ENCODE measurements at places on chromosomes 13 and 19. TPM values are rescaled to one million over a fixed set of nuclear protein-coding genes. Genes with fewer than 3 reads are reported as not detected.

DNA sequence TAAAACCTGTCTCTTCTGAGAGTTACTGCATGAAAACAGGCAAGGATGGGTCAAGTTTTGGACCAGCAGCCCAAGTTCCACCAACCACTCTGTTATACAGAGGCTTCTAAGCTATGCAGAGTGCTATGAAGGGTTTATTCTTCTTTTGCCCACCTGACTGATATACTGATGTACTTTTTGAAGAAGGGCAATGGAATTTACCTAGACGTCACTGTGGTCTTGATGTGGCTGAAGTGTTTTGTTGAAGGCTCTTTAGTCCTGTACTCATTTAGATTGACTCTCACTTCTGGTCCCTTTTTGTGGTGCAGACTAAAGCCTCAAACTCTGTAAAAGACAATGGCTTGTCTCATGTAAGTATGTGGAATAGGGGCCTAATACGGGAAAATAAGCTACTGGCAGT lies 92.0 kb downstream of the DGKH start:
- DNase-seq: no peak

CGB3 gene
- polyA plus RNA-seq: not detected

LILRA5 gene
- polyA plus RNA-seq: 0.40 TPM

DNA sequence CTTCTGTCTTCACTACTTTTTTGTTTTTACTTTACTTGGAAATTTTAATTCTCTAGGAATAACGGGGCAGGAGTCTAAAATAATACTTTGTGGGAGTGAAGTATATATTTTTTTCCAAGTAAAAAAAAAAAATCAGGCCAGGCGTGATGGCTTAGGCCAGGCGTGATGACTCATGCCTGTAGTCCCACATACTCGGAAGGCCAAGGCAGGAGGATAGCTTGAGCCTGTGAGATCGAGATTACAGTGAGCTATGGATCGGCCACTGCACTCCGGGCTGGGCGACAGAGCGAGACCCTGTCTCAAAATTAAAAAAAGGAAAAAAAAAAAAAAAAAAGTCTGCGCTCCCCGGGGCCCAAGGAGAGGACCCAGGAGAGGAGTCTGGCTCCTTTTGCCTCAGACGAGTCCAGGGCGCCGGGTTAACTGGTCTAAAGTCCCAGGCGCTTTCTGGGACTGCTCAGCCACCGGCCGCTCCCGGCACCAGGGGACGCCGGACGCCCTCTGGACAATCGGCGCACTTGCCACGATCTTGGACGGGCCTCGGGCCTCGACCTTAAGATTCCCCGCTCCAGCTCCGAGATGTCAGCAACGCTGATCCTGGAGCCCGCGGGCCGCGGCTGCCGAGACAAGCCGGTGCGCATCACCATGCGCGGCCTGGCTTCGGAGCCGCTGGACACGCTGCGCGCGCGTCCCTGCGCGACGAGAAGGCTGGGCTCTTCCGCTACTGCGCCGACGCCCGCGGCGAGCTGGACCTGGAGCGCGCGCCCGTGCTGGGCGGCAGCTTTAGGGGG lies 2.7 kb upstream of the ZFP82 start:
- DNase-seq: peak; percentile 26

DNA sequence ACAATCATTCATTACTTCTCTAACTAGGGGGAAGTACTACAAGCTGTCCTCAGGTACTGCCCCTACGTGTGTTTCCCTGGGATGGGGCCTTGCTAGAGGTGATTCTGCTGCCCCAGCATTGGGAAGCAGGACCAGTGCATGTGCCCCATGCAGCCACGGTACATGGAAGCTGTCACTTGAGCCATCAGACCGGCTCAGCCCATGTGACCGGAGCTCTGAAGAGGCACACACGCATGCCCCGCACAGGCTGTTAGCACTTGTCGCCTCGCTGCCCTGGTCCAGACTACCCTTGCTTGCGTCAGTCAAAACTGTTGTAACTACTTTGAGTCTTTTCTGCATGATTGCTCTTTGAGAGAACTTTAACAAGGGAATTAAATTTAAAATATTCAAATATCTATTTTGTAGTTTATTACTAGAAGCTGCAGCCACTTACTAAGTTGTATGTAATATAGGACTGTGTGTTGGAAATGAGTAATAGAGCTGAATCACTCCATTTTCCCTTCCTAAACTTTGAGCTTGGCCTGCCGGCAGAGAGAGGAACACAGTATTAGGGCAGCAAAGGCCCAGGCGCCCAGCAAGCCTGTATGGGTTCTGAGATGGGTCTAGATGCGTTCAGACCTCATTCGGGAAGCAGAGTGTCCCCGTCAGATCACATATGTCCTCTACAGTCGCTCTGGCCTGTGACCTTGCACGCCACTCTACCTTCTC lies 42.2 kb downstream of the DHRS12 start:
- DNase-seq: no peak

EID2B gene
- polyA plus RNA-seq: 5.1 TPM

LRG1 gene
- 0.62 TPM for polyA plus RNA-seq

DNA sequence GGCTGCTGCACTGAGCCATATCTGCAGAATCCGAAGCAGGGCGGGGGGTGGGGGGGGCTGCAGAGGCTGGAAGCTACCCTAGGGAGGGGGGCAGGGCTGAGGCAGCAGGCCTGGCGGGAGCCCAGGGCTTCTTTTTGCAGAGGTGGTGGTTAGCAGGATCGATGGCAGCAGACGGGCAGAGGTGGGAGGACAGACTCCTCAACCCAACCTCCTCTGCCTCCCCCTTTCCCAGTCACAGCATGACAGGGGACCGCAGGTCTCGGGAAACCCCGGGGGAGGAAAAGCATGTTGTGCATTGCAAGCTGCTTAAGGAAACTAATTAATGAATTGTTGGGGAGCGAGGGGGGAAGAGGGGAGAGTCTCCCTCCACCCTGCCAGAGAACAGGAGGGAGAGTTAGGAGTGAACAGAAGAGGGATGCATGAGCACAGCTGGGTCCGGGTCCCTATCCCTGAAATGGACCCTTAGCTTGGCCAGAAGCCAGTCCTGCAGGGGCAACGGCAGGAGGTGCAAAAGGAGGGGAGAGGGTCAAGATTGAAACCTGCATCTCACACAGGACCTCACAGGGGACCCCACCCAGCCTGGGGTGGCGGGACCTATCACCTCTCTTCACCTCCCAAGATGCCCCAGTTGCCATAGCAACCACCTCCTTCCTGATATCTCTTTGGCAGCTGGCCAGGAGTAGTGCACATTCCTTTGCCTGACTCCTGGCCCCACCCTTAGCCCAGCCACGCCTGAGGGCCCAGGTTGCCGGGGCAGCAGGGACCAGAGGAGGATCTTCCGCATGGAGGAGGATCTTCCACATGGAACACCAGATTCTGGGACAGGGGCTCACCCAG lies 1.8 kb downstream of the FXYD7 start:
- no peak for DNase-seq

CSNK1G2 gene
- polyA plus RNA-seq: 62.4 TPM

DNA sequence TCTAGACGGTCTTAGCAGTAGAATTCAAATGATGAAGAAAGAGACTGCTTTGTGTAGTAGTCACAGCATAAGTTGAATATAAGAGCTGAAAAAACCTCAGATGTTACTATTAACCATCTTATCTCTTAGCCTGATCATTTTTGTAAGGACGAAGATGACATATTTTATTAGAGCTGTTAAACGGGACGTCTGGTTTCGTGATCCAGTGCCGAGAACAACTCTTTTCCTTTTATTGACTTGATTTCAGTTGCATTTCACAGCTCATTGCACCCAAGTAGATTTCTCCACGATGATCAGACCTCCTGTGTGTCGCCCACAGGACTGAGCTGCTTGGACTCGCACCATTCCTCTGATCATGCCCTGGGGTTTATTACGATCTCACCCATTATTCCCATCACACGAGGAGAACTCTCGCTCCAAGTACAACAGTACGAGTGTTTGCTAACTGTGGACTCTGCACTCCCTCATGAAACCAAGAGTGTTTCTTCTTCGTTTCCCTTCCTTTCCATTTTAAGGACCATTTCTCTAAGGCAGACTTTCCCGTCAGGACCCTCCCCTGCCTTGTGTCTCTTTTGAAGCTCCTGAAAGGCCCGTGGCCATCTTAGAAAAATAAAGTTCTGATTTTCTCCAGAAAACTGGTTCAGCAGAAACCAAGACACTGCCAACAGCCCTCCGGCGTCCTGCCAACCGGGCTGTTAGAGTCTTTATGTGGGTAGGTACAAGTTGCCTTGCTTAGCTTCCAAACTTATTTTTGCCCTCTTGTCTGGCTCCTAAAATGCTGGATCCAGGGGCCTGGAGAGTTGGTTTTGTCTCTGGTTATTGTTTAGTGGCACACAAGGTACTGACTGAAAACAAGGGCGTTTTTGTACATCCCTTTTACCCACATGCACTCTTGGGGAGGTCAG lies 48.2 kb upstream of the RNF113B start:
- DNase-seq: no peak

- DNase-seq: peak; percentile 62
Observed at GRCh38 chr19:54517483-54517882, 14.9 kb downstream of the LAIR2 start.

NLRP5 gene
- not detected for polyA plus RNA-seq

DNA sequence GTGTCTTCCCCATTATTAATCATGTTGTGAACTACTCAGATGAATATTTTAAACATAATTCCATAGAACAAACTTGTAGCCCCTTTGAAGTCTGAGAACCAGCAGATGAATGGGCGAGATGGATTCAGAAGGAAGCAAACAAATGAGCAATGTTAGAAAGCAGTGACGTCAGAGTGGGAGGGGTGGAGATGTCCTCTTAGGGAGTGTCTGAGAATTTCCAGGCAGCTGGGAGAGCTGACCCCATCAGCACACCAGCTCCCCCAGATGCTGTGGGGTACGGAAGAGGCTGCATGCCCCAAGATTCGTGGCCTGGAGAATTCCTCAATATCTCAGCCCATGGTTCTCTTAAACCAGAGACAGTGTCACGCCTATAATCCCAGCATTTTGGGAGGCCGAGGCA lies 68.6 kb downstream of the DPF1 start:
- no peak for DNase-seq

CABP5 gene
- polyA plus RNA-seq: 0.10 TPM

DNA sequence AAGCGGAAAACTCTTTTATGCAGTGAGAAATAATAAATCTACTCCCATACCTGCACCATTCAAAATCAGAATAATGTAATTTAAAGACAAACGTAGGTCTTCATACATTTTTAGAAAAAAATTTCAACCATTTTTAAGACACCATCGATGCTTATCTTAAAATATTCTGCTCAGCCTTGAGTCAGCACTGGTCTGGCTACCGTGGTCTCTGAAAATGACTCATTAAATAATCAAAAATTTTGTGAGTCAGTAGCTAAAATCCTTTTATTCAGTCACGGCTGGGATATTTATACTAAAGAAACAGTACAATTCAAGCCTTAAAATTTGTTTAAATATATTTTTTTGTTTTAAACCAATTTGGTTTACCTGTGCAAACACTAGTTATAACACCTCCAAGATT lies 2862.8 kb upstream of the PCDH20 start:
- DNase-seq: no peak

GRCh38 chr19:4182084-4182810 lies at the start of the genes ANKRD24 and SIRT6:
Gene ANKRD24, plus strand, starts transcription at chr19:4182689. Its CDS starts 3,737 bp downstream, at chr19:4186426.
Gene SIRT6, minus strand, starts transcription at chr19:4182563. Its CDS starts 24 bp downstream, at chr19:4182539.
- DNase-seq: peak; percentile 88

DNA sequence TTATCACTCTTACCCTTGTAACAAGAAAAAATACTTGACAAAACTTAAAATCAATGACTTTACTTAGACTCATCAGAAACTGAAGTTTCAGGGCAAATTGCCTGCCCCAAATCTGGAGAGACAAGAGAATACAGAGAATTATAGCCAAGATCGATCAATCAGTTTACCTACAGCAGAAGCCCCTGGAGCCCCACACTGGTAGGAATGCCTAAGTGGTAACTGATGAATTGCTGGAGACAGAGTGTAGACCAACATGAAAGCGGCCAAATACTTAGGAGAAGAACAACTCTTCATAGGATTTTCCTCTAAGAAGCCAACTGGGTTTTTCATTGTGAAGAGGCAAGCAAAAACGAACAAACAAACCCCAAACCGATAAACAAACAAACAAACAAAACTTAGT lies 1430.0 kb downstream of the EFNB2 start:
- no peak for DNase-seq

RFX2 gene
- polyA plus RNA-seq: 7.2 TPM

- DNase-seq: no peak
Observed at GRCh38 chr19:38557205-38557799, 60.5 kb downstream of the MAP4K1 start.

DNA sequence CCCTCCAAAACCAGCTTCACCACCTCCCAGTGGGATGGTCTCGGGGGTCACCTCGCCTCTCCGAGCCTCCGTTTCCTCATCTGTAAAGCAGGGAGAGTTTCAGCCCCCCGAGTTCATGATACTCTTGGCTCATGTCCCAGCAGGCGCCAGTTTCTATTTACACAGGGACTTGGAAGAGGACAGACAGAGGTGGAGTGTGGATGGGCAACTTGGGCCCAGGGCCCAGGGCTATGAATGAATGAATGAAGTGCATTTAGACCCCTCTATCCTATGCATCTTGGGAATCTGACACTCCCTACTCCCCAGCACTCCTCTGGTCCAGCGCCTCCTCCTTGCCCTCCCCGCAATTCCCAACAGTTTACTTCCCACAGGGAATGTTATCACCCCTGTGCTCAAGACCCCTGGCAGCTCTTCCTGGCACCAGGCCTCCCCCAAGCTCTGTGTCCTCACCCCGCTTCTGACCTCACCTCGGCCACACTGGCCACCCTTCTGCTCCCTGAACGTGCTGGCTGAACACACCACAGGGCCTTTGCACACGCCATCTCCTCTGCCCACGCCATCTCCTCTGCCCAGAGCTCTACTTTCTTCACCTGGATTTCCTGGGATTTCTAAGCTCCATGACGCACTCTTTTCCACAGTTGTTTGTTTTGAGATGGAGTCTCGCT lies 4.9 kb upstream of the C2CD4C start:
- DNase-seq: no peak

DNA sequence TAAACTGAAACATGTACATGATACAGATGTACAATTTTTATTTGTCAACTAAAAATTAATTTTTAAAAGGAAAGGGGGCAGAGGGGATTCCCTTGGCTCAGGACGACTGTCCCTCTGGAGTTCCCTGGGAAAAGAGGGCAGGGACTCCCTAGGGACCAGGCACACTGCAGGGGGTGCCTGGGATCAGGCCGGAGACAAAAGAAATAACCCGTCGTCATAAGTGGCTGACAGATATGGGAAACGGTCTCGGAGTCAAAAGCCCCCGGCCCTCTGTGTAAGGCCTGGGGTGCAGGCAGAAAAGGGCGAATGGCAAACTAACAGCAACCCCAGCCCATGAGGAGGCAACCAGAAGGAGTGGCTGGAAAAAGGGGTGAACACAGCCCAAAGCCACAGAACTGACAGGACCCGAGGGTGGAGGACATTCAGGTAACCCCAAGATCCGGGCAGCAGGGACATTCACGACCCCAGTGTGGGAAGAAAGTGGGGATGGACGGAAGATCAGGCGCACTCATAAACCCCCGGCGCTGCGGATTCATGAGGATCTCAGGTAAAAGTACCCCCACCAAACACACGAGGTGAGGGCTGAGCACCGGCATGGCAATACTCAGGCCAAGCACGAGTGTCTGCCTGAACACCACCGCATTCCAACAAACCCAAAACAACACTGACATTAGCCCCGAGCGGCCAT lies 6.7 kb downstream of the MLLT1 start:
- DNase-seq: no peak

GRK1 gene
- not detected for polyA plus RNA-seq

All from right renal pelvis (tissue), 4 donors.